Thyroid gland (tissue), 4 donors: ENCODE measurements at places on chromosomes 3 and 15.

DNA sequence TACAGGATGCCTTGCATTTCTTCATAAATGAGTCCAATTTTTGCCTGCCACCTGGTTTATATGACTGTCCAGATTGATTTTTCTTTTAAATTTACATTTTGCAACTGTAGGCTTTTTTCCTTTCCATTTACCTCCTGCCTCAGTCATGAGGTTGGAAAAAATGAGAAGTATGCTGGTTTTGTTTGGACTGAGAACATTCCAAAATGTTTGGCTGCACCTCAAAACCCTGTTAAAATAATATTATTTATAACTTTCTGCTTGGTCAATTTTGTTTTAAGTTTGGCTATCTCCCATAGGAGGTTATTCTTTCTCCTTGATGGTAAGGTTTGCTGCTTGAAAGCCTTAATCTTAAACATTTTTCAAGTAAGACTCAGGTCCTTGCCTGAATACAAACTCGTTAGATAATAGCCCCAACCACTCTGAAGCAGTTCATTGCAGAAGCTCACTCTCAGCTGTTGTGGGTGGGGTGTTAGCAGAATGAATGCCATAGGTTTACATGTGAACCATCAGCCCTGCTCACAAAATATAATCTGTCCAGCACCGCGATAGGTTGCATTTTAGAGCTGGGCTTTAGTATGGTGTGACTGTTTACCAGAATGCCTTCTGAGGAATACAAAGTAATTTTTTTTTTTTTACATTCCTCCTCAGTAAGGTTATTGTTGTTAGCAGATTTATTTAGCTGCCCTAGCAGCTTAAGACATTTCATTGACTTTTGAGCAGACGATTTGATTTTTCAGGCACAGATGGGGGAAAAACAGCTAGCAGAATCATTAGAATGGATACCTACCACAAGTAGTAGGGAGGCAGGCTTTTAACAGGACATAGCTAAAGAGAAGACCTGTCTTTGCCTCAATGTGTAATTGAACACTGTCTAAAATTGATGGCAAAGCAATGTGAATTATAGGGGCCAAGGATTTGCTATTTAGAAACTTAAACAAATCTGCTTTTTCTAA is 630.8 kb upstream of the KCNMB2 start:
- peak; percentile 28 for DNase-seq

GRCh38 chr15:40365016-40365415 is 7.0 kb downstream of the DISP2 start:
- DNase-seq, result no peak

DNA sequence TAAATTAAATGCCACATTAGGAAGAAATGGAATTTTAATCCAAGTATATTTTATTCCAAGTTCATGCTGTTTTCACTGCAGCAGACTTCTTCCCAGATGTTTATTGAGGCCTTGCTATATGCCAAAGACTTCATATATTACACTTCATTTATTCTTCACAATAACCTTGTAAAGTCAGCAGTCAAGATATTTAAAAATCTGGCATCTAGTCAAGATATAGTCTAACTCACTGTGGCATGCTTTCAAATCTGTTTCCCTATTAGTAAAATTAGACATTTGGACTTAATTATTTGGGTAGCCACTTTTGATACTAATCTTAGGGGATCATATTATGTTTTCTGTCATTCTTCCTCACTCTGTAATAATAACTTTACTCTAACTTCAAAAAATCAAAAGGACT is 81.5 kb upstream of the VGLL3 start:
- DNase-seq, result no peak

DNA sequence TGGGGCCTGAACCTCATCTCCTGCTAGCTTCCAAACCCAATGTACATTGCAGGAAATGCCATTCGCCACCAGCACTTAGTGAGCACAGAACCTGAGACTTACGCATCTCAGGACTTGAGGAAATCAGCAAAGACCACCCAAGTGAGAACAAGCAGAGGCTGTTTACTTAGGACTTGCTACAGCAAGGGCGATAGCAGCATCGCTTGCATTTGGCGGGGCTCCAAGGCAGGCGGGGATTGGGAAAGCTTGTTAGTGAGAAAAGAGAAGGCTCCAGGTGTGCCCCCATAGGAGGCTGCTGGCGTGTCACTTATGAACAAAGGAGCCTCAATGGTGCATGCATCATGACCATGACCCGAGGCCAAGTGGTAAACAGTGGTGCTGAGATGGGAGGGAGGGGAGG is 19.7 kb downstream of the SLC6A20 start:
- no peak for DNase-seq

DNA sequence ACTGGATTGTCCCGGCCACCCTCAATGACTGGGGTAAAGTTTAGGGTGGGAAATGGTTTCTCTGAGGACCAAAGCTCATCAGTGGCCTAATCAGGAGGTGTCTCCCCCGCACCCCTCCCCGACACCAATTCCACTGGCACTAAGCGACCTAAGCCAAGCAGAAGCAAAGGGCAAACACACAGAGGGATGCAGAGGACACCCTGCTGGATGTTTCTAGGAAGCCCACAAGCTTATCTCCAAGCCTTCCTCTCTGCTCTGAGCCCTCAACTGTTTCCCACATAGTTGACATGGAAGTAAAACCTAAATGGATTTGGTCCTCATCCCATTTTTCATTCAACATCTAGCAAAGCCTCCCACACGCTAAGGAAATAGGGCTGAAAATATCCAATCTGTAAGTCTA is 68.5 kb downstream of the C3orf70 start:
- DNase-seq, result no peak

- no peak for DNase-seq
Measured at GRCh38 chr3:54764911-54765310, 162.9 kb downstream of the LRTM1 start.

- peak; percentile 87 for DNase-seq
Measured at GRCh38 chr3:181694805-181695660, 16.7 kb upstream of the SOX2 start.

DNA sequence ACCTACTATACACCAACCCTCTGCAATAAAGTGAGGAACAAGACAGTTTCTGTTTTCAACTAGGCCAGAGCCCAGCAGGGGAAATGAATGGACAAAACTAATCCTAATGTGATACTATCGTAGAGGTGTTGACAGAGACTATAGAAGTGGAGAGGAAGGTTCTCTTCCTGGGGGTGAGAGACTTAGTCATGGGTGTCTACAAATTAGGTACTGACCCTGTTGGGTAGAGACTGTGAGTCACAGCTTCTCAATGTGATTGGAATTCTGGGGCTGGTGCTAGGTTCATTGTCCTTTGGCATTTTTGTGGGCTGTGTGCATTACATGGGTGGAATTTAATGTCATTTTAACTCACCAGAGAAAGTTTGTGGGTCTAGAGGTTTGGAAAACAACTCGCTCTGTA is 79.3 kb downstream of the ADAMTSL3 start:
- no peak for DNase-seq

- no peak for DNase-seq
Measured at GRCh38 chr15:68408971-68409370, 23.0 kb downstream of the ITGA11 start.

DNA sequence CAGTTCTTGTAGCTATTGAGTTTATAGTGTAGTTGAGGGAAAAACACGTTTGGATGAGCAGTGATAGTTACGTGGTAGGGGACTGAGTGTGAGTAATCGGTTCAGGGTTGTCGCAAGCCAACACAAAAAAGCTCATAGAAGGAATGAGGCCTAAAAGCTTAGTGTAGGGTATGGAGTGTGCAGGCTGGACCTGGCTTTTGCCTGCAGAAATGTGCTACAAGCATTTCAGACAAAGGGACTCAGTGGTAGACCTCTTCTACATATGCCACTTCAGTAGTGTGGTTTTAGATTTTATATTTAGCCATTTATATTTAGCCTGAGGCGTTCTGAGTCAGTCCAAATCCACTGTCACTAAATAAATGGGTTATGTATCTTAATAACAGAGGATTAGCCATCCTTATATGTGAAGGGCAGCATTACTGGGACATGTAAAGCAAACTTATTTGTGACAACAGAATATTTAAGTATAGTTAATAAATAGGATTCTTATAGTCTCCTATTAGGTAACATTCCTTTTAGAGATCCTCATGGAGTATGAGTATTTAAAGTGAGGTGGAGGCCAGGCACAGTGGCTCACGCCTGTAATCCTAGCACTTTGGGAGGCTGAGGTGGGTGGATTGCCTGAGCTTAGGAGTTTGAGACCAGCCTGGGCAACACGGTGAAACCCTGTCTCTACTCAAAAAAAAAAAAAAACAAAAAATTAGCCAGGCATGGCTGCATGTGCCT is 21.8 kb downstream of the ATP2C1 start:
- DNase-seq, result no peak

DNA sequence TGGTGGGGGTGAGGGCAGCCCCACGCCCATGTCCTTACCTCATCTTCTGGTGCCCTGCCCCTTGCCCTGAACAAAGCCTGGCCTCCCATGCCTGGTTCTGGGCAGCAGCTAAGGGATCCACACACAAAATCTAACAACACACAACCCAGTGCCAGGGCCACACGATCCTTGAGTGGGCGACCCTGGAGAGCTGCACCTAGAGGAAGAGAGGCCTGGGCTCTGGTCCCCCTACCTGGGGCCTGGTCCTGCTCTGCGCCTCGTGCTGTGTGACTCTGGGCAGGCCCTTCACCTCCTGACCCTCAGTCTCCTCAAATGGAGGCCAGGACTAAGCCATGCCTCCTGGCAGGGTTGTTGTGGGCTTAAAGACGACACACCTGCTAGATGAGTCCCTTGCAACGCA is 20.0 kb upstream of the C3orf22 start:
- no peak for DNase-seq

- DNase-seq, result no peak
Measured at GRCh38 chr3:98807561-98807960, 44.4 kb downstream of the ST3GAL6 start.

- no peak for DNase-seq
Measured at GRCh38 chr3:179068779-179069530, 2.7 kb downstream of the ZMAT3 start.

- peak; percentile 12 for DNase-seq
Measured at GRCh38 chr3:138097192-138098172, 17.9 kb downstream of the DZIP1L start.

DNA sequence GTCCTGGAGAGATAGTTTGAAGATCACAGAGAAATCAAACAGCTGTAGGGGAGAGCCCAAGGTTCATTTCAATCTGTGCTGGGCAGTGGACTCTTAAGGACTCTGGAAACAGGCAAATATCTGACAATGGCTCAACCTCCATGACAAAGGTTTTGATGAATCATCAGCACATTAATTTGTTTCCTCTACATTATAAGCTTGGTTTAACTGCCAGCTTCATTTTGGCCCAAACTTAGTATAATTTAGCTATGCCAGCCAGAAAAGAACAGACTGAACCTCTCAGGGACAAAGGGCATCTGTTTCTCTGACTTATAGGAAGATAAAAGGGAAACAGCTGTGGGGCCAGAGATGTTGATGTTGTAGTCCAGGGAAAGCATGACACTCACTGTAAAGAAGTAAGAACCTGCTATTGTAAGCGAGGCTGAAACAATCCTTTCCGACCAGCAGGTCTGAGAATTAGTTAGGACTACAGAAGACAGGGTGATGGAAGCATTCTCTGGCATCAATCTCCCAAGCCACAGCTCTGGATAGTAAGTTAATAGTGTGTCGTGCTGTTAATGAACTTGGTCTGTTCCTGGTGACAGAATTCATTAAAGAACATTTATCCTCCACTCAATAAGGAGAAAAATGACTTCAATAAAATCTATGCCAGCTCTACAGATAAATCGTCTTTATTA is 110.1 kb downstream of the KCNMB2 start:
- DNase-seq, result no peak

GRCh38 chr3:51970606-51971300 is 3.1 kb downstream of the ABHD14B start:
- no peak for DNase-seq

DNA sequence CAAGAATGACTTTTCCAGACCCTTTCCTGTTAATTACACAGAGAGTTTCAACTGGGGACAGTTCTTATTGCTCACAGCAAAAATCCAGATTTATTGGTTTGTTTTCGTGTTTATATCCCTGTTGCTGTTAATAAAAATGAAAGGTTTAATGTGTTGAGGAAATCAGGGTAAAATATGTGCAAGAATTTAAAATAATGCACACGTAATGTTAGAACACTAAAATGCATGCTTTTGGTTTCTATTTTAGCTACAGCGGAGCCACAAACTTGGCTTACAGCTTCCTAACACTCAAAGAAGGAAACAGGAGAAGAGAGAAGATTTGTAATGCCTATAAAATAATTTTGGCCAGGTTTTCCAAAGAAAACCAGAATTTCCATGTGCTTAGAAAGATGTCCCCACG is 62.7 kb downstream of the CASR start:
- no peak for DNase-seq

GRCh38 chr15:37223089-37223488 is 122.7 kb upstream of the MEIS2 start:
- no peak for DNase-seq

- no peak for DNase-seq
Measured at GRCh38 chr15:92845126-92845508, 55.0 kb upstream of the CHD2 start.

DNA sequence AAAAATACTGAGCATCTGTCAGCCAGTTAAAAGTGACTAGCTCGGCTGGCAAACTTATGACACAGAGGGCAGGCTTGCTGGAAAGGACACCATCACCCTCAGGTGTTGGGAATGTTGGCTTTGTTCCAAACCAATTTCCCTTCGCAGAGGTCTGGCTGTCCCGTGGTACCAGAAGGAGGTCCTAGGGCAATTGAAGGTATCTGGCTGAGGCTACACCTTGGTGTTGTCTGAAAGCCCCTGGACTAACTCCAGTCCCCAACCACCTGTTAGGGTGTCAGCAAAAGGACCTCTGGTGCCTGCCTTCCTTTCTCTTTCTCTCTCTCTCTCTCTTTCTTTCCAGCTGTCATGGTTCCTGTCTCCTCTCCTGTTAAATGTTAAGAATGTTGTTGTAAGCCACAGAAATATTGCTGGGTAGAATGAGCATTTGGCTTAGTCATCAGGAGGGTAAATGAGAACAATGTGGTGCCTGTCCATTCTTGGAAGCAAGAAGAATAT is 12.5 kb downstream of the PRR20G start:
- no peak for DNase-seq

DNA sequence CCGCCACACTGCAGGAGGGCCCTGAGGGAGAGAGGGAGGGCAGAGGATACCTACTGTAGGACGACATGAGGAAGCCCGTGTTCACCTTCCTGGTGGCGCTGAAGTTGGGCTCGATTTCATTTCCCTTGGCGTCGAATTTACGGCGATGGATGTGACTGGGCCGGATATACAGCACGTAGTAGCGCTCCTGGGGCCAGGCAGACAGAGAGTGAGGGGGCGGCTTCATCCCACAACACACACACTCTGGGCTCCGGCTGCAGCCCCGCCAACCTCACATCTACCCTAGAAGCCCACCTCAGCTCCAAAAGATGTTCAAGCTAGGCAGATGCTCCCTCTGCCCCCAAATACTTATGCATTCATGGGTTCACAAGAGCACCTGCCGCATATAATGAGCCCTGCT is 4.5 kb downstream of the ARPIN start:
- DNase-seq, result no peak

DNA sequence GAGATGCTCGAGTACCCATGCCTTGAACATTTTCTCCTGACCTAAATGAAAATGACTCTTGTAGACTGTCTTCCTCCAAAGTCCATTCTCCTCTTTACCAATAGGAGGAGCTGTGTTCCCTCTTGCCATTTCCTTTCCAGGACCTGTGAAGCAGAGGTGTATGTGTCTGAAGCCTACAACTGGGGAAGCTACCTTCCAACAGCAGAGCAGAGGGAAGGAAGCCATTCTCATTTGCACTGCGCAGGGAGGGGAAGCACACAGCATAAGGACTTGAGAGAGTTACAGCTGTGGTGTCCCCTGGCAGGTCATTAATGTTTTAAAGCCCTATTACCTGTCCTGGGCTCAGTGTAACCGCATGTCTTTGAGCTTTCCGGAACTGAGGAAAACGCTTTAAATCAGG is 38.7 kb downstream of the HSPBAP1 start:
- no peak for DNase-seq
